ENCODE measurements at places on chromosomes 3 and 15. TPM values are rescaled to one million over a fixed set of nuclear protein-coding genes. Genes with fewer than 3 reads are reported as not detected.

- DNase-seq, result no peak
Observed at GRCh38 chr3:53680028-53680427, 166.2 kb downstream of the CHDH start.

GRCh38 chr3:41159588-41160189 lies 39.6 kb upstream of the CTNNB1 start:
- DNase-seq, result peak; percentile 90

DNA sequence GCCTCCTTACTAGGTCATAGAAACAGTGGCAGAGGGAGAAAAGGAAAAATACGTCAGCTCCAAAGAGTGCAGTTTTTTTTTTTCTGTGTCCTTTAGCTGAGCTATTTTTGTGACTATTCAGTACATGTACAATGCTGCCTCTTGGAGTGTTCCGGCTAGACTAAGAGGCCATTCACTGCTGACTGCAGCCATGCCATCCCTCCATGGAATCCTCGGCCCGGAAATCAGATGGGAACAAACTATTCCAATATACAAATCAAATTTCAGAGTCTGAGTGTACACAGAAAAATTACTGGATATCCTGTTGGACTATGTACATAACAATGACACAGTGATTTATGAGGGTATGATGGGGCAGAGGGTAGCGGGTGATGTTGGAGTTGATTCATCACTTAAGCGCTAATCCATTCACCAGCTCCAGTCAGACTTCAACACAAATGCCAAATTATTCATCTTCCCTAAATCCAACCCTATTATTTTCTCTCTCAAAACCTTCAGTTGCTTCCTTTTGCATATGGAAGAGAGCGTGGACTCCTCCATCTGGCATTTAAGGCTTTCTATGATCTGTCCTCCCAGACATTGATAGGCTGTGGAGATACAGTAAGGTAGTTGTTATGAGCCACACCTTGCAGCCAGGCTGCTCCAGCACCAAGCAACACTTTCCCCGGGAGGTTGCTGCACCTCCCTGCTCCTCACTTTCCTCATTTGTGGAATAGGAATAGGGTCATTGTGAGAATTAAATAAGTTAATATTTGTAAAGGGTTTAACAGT lies 109.1 kb downstream of the LPP start:
- no peak for DNase-seq

DNA sequence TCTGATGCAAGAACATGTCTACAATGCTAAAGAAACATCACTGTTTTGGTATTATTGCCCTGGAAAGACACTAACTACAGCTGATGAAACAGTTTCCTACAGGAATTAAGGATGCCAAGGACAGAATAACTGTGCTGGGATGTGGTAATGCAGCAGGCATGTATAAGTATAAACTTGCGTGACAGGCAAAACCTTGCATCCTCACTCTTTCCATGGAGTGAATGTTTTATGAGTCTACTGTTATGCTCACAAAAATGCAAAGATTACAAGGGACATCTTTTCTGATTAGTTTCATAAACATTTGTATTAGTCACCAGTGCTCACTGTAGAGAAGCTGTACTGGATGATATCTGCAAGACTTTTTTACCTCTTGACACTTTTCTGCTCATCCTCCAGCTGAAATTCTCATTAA lies 143.6 kb downstream of the NAALADL2 start:
- DNase-seq, result peak; percentile 17

Gene C3orf80
- not detected for polyA plus RNA-seq

DNA sequence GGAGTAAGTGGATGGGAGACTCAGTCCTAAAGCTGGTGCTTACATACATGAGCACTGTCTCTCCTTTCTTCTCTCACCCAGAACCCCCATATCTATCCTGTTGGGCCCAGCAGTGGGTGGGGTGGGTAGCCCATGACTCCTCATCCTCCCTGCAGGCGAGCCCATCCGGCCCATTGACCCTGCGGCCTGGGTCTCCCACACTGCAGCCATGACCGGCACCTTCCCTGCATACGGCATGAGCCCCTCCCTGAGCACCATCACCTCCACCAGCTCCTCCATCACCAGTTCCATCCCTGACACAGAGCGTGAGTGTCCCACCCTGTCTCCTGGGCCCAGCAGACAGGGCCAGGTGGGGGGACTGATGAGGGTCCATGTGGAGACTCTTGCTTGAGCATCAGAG lies 8.0 kb upstream of the AP2M1 start:
- no peak for DNase-seq

DNA sequence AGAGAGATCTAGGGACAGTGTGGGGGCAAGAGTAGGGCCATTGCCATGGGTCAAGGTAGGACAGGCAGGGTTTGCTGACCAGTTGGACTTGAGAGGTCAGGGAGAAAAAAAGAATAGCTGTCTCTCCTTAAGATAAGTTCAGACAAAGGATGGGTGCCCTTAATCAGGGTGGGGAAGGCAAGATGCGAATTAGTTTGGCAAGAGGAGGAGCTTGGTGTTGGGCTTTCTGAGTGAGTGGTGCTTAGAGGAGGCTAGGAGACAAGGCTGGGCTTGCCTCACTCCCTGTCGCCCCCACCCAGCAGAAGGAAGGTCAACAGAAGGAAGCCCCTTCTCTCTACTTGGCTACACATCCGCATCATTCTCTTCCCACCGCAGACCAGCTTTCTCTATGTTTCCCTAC lies 53.9 kb upstream of the CTDSPL start:
- no peak for DNase-seq

Gene GOLGA6L25
- not detected for polyA plus RNA-seq

- peak; percentile 41 for DNase-seq
Observed at GRCh38 chr3:129892857-129893580, 492 bp downstream of the TMCC1 start.

DNA sequence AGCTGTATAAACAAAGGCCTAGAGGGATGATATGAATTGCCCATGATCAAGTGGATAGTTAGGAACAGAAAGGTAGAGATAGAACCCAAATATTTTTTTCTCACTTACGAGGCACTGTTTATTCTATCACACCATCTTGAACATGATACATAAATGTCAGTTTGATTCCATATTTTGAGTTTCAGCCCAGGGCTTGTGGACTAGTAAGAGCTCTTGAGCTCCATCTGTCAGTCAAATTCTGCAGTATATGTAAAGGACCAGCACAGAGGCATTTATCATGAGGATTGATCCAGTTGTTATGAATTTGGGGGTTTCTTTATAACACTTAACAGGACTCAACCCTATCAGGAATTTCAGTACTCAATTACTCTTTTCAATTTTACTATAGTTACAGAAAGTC lies 4.8 kb downstream of the SLC27A2 start:
- no peak for DNase-seq

Gene WNT5A
- 6.8 TPM for polyA plus RNA-seq

- DNase-seq, result no peak
Observed at GRCh38 chr3:134486577-134487041, 752 bp downstream of the CEP63 start.

DNA sequence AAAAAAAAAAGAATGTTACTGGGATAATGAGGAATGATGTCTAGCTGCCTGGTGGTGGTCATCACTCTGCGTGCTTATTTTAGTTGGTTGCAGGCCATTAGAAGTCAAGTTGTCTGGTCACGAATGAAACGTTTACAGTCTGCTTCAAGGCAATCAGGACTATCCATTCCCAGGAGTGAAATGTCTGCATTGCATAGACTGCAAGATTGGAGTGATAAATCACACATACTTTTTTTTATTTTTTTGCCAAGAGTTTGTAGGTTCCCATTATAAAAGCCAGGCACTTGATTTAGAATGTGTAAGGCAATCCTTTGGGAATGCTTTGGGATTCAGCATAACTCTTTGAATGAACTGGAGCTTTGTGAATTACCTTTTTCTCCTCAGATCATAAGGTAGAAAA lies 132.3 kb downstream of the STAC start:
- DNase-seq, result no peak

All from mammary epithelial cell (primary cell).